Fibroblast of skin of back (primary cell): ENCODE measurements at places on chromosomes 7 and 10.
A peak's percentile ranks its signal among the peaks of the same experiment; 100 is the strongest.

DNA sequence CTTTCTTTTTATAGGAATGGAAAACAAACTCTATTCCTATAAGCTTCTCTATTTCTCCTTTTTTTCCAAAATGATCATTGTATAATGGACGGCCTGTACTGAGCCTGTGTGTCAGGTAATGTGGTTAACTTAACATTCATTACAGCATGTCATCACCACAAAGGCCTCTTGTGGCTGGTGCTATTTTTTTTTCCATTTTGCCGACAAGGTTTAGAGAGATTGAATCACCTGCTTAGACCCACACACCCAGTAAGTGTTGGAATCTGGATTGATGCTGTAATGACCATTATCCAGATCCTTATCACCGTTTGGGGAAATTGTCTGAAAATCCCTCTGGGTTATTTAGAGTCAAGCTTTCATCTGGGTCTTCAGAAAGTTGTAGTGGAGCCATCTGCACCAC lies 18.5 kb downstream of the AKR1B15 start:
- no peak for DNase-seq

DNA sequence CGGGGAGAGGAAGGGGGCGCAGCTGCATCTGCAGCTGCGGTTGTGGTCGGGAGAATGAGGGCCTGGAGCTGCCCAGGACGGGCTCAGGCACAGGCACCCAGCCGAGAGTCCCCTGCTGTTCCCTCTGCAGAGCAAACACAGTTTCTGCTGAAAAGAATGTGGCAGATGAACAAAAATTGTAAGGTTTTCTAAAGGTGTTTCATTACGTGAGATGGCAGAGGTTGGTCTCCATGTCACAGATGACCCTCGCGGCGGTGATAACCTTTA lies 456.2 kb downstream of the DNAJB6 start:
- DNase-seq, result no peak

- DNase-seq, result no peak
Measured at GRCh38 chr7:115682507-115682906, 348.1 kb downstream of the TFEC start.

DNA sequence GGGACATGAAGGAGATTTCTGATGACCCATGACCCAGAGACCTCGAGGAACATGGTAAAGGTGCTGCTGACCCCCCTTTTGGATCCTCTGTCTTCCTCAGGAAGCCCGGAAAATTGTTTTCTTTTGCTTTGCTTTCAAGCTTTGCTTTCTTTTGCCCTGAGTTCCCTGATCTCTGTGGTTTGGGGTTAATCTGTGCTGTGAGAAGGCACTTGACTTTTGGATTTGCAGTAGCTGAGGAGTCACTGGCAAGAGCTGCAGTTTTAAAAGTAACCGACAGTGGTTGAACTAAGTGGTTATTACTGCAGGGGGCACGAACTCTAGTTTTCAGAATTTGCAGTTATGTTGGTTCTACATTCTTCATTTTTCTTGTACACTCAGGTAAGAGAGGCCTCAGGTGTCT lies 53.0 kb downstream of the PDZD8 start:
- no peak for DNase-seq

DNA sequence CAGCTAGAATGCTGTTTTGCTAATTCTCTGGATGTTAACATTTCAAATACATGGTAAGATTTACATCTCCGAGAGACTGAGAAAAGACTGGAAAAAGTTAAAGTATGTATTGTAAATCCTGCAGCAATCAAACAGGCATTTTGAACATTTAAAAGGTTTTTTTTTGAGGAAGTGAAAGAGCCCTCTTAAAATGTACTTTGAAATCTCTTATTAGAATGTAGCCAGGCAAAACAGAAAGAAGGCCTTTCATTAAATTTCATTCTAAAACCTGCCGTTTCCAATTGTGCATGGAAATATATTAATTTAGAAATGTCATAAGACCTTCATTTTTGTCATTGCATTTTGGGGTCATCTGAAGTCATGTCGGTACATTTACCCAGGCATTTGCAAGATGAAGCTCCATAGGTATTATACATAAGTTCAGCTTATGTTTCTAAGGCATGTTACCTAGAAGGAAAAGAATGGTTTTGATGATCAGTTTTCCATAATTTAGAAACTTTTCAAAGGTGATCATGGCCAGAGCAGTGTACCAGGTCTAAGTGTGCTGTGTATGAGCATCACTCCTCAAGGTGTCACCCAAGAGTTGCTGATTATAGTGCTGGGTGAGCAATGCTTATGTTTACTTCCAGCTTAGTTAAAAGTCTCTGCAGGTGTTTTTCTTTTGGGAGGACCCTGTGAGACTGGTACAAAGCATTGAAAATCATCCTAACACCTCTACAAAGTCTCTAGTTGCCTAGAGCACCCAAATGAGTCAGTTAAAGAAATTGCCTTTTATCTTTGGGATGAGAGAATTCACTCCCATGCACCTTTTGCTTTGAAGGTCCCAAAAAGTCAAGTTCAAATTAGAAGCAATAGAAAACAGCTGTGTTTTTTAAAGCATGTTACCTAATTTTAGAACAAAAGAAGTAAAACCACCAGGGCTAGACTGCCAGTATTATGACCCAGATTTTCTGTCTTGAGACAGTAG lies 7.1 kb downstream of the ZNF736 start:
- no peak for DNase-seq

GRCh38 chr7:82230811-82231581 lies 212.6 kb downstream of the CACNA2D1 start:
- DNase-seq, result no peak

- DNase-seq, result peak; percentile 39
Measured at GRCh38 chr7:138875794-138876193, 77.8 kb upstream of the ATP6V0A4 start.

- peak; percentile 9 for DNase-seq
Measured at GRCh38 chr10:26556748-26557640, 118.9 kb downstream of the APBB1IP start.

DNA sequence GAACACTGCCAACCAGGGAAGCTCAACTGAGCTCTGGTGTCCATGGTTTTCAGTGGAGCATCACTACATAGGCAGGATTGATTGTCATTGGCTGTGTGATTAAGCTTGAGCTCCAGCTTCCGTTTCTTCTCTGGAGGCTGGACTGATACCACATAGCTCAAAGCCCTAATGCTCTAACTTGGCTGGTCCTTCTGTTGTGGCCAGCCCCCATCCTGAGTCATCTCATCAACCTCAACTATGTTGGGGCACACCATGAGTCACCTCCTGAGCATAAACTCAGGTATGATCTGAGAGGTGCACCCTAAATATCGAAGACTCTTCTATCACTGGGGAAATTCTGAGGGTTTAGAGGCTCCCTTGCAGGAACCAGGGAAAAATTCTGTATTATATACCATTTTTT lies 114.5 kb upstream of the INHBA start:
- peak; percentile 80 for DNase-seq

DNA sequence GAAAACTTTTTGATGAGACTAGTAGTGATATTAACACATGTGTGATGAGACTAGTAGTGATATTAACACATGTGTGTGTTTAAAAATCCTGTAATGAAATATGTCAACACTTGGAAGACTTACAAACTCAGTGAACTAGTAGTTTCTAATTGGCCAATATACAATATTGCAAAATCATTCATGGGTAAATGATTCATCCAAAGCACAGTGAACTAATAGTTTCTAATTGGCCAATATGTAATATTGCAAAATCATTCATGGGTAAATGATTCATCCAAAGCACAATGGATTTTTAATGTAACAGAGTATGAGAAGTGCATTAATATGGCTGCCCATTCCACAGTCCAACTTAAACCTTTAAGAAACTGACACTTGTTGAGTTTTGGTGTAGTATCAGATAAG lies 77.8 kb downstream of the ATAD1 start:
- peak; percentile 12 for DNase-seq

DNA sequence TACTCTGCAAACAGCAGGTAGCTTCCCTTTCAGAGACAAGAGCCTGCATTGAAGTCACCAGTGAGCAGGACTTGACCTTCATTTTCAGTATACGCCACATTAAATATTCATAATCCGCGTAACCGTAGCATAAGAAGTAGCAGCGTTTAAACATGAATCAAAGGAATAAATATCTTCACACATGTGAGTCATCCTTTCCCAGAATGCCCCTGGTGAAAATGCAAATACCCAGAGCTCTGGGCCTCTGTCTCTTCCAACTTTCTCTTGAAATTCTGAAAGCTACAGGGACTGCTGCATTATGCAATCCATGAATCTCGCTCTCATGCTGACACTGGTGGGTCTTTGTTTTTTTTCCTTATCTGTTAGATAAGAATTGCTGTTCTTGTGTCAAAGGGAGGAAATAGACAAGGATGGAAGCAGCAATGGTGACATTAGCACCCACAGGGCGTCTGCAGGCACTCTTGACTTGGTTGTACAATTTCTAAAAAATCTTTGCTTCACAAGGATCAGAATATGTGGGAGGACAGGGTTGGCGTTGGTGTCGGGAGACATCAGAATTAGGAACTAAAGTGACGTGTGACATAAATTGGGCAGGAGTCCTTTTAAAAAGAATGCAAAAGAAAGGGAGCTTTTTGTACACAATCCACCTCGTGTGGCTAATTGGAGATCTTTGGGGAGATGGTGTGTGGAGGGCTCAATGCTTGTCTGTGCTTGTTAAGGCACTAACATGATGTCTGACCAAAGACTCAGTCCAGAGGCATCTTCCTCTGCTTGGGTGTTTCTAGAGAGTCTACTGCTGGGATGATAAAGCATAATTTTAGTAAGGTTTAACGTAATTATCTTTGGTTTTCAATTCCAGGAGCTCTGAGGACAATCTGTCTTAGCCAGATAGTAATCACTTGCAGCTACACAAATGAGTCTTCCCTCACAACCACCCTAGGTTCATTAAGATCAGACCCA lies 390.3 kb downstream of the KCNMA1 start:
- peak; percentile 70 for DNase-seq

GRCh38 chr10:89228146-89228545 lies 21.0 kb upstream of the CH25H start:
- DNase-seq, result no peak

GRCh38 chr10:124379609-124380193 lies 39.0 kb downstream of the OAT start:
- no peak for DNase-seq

DNA sequence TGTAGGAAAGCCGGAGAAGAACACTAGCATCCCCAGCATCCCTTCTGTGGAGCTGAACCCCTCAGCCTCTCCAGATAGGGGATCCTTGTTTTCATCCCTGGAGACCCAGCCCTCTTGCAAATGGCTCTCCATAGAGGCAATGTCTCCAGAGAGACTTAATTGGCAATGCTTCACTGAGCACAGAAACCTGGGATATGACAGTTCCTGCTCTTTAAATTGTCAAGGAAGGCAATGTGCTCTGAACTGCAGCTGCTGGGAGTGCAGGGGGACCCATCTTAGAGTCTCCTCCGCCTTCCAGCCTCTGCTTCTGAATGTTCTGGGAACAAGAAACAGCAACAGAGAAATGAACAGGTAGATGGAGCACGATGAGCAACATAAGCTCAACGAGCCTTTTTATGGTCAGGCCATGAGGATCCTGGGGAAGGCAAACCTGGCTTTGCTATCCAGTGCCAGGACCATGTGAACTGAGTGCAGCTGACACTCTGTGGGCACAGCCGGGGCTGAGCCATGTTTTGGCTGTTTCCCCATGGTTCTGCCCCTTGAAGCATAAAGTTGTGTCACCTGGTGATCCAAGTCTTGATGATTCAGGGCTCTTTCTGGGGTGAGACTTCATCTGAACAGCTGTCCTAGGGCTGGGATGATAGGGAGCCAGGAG lies 481.0 kb downstream of the PLXNA4 start:
- DNase-seq, result no peak

- DNase-seq, result no peak
Measured at GRCh38 chr7:45182856-45183710, 25.5 kb downstream of the RAMP3 start.

- no peak for DNase-seq
Measured at GRCh38 chr10:102358712-102359382, 36.7 kb upstream of the NFKB2 start.

DNA sequence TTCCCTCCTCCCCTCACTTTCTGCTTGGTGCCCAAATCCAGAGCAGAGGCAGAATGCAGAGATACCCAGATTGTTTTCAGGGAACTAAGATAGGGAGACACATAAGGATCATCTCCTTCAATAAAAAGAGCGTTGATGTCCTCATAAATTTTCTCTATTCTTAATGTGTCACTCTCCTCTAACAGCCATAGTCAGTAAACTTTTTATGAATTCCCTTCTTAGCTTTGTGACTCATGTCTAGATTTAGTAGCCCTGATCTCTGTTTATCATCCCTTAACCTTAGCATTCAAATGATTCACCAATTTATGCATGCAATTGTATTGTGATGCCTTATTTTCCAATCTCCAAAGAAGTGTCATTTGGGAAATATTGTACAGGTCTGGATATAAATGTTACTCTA lies 995.5 kb upstream of the C7orf33 start:
- no peak for DNase-seq

DNA sequence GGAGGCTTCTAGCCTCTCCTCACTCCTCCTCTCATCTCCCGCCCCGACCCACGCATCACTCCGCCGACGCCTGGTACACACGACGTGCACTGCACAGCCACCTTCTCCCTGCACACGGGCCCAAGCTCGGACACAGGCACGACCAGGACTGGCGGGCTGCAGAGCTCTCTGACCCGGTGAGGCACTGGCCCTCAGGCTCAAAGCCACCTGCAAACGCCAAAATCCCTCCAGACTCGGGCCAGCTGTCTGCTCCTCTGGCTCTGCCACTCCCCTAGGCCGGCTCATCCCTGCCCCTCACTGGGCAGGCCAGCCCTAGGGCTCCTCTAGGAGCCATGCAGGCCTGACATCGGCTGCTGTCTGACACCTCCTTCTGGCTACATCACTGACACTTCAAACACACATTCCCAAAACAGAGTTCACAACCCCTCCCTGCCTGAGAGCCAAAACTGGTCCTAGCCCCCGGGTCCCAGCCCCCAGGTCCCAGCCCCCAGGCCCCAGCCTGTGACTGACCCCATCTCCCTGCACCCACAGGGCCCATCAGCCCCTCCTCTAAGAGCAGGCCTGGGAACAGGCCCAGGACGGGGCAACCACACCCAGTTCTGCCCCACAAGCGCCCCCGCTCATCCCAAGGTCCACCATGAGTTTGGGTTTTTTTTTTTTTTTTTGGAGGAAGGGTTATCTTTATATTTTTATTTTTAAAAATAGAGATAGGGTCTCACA lies 35.1 kb downstream of the MAD1L1 start:
- DNase-seq, result no peak

DNA sequence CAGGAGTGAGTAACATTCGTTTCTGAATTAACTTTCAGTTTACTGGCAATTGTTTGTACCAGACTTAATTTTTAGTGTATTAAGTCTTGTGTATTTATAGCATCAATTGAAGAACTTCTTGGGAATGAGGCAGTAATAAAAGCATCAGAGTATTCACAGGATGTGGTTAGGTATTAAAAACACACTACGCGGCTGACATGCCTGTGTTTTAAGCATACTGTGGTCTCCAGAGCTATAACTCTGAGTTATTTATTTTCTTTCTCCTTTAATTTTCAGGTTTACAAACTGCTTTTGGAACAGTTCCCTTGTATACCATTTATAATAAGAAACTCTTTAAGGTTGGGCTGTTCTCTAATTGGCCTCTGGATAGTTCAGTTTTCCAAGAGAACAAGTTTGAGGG lies 626.1 kb upstream of the NRG3 start:
- peak; percentile 65 for DNase-seq

- no peak for DNase-seq
Measured at GRCh38 chr10:6640433-6641040, 60.5 kb upstream of the PRKCQ start.

- no peak for DNase-seq
Measured at GRCh38 chr7:7653593-7654187, 13.1 kb downstream of the UMAD1 start.
